ENCODE measurements at places on chromosomes 12 and 14. TPM values are rescaled to one million over a fixed set of nuclear protein-coding genes. Genes with fewer than 3 reads are reported as not detected.

DNA sequence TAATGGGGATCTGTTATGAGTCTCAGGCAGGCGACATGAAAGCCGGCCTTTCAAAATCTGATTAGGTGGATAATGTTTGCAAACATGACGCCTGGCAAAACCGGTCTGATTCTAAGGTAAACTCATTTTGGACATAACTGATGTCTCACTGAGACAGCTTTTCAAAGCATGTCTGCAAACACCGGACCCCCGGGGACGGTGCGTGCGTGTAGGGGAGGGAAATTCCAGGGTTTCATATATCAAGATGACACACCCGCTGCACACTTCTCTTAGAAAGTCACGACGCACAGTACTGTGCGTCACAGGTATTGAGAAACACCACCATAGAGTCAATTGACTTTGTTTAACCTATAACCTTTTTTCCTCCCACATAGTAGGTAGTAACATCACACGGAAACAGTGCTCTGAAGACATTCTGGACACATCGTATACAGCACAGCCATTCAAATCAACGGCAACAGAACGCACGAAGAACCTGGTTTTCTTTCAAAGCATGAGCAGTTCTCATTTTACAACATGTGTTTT lies 43.9 kb upstream of the TESC start:
- H3K4me3 ChIP-seq, result no peak overlapping the region
- no peaks in the 10 kb centered on the region for H3K4me1 ChIP-seq
- peaks cover 3% of the 10 kb centered on the region for H3K36me3 ChIP-seq

CLEC4C gene
- total RNA-seq, result not detected

GRCh38 chr12:122951406-122951805 lies 14.9 kb downstream of the ABCB9 start:
- peaks cover 23% of the 10 kb centered on the region for H3K36me3 ChIP-seq
- DNase-seq, result peak; percentile 64

DNA sequence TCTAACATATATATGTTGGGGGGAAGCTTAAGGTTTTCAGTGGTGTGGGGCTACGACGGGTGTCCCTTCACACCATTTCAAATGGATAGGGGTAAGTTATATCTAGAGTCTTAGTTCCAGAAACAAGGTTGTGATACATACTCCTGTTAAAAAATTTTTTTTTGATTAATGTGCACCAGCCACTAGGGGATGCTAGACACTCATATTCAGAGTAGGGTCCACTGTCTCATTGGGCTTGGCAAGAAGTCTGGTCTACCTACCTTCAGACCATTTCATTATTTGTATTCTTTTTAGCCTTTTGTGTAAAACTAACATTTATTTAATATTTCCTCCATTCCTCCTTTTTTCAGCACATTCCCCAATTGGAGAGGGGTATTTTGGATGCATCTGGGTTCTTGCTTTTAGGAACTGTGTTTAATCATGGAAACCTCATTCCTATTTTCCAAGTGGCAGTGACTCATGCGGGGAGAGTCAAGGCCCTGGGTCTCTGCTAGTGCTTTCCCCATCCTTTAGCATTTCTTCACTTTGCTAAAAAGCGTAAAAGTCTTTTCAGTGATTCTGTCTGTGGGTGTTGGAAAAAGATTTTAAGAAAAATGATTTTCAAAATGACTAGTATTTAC lies 33.4 kb downstream of the ANO4 start:
- no peaks in the 10 kb centered on the region for H3K4me1 ChIP-seq
- no peaks in the 10 kb centered on the region for H3K36me3 ChIP-seq
- no peak overlapping the region for H3K4me3 ChIP-seq
- no peak for DNase-seq
- no peak overlapping the region for H3K27ac ChIP-seq
